ENCODE measurements at places on chromosomes 7 and 10.
A peak's percentile ranks its signal among the peaks of the same experiment; 100 is the strongest.

GRCh38 chr7:21154614-21155013 is 273.3 kb upstream of the SP4 start:
- no peak for DNase-seq

- DNase-seq, result no peak
Measured at GRCh38 chr10:60797200-60797599, 18.9 kb downstream of the CDK1 start.

DNA sequence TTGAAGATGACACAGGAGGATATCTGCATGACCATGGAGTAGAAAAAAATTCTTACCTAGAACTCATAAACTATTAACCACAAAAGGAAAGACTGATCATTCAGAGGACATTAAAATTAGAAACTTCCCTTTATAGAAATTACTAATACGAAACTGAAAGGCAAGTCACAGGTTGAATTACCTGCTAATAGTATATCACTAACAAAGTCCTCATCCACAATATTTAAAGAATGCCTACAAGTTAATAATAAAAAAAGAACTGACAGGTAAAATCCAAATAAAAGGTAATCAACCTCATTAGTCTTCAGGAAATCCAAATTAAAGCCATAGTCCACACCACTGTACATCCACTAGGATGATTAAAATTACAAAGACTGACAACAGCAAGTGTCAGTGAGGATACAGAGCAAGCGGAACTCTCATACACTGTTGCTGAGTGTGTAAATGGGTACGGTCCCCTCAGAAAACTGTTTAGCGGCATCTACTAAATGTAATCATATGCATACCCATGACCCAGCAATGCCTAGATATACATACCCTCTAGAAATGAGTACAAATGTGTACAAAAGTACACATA is 71.2 kb downstream of the ARHGAP21 start:
- DNase-seq, result peak; percentile 48

- DNase-seq, result no peak
Measured at GRCh38 chr7:78191475-78192079, 393.0 kb downstream of the PHTF2 start.

DNA sequence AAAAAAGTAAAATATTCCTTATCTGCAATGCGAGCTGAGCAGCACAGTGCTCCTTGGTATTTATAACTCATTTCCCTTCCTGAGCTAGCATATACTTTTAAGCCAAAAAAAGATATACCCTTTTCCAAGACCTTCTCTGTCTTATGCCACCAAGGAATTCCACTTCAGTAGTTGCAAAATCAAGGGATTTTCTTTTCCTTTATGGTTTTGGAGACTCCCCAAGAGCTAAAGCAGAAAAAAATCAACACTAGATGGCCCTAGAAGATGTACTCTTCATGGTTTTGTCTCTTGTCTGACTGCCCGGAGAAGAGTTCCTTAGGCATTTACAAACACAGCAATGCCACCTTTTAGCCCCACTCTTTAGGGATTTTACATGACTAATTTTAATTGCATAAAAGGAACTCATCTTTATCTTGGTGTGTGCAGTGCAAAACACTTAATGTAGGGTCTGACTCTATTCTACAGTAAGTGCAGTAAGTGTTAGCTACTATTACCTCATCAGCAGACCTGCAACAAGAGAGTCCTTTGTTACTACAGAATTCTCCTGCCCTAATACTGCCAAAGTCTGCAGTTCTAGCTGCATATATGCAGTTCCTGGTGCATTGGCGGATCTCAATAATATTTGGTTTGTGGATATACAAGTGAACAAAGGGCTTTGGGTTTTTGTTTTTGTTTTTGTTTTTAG is 443.3 kb downstream of the GFRA1 start:
- no peak for DNase-seq

DNA sequence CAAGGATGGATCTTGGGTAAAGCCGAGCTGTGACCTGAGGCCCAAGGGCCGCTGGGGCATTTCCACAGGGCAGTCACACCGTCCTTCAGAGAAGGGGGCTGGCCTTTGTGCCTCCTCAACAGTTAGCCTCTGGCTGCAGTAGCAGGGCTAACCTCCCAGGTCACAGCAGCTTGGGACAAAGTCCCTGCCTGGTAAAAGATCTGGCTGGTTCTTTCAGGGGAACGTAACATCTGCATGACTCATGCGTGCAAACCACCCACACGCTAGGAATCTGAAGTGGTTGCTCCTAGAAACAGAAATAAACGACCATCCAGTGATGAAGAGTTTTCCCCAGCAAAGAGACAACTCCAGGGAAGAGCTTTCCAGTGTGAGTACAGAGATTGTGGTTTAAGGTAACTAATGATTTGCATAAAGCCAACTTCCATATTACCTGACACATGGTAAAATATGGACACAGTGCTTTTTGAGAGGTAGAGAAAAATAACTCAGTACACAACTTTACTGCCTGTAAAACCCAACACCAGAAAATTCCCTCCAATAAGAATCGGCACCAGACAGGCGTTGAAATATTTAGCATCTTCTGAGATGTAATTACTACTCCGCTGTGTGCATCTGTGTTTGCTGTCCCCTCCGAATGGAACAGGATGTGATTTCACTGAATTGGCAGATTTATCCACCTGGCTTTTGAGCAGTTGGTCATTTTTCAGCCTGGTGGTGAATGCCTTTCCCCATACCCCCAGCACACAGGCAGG is 84.9 kb upstream of the ADRB1 start:
- DNase-seq, result peak; percentile 42

GRCh38 chr7:113649556-113649955 is 269.3 kb downstream of the PPP1R3A start:
- DNase-seq, result no peak

GRCh38 chr10:70722820-70723424 is 50.6 kb downstream of the ADAMTS14 start:
- no peak for DNase-seq

DNA sequence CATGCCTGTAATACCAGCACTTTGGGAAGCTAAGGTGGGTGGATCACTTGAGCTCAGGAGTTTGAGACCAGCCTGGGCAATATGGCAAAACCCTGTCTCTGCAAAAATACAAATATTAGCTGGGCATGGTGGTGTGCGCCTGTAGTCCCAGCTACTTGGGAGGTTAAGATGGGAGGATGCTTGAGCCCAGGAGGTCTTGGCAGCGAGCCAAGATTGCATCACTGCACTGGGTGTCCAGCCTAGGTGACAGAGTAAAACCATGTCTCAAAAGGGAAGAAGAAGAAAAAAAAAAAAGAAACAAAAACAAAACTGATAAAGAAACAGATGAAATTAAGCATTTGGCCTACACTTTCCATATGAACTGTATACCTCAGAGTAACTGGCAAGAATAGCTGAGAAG is 319.2 kb downstream of the PARD3 start:
- no peak for DNase-seq

- no peak for DNase-seq
Measured at GRCh38 chr10:98267069-98267893, 713 bp downstream of the LOXL4 start.

DNA sequence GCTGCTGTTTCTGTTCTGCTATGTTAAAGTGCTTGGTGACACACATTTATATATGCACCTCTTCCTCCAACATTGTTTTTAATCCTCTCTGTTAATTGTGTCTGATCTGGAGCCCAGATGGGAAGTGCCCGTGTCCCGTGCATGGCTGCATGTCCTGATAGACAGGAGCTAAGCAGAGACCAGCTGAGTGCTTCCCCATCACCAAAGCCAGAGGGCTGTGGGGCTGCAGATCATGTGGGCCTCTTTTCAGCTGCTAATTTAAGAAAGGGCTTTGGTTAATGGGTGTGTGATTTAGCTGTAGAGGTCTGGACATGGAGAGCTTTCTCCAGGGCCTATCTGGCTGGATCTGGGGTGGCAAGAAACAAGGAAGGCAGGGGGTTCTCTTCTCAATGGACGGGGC is 96.5 kb upstream of the NPS start:
- no peak for DNase-seq

DNA sequence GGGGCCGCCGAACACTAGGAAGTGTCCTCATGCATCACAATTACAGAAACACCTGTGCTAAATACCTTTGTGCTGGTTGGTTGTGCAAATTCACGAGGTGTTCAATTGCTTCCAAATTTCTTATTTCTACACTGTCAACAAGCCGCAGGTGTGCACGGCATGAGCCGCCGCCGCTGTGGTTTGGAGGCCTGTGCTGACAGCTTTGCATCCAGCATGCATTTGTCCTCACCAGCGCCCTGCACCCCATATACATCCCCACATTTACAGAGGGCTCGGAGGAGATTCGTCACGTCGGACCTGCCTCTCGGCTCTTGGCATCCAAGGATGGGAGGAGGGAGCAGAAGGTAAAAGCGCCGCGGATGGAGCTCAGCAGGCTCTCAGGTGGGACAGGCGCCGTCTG is 305.3 kb upstream of the MKI67 start:
- DNase-seq, result no peak

GRCh38 chr10:1217661-1218060 is 161.5 kb downstream of the WDR37 start:
- DNase-seq, result no peak

- peak; percentile 58 for DNase-seq
Measured at GRCh38 chr7:128398016-128398840, 11.6 kb downstream of the IMPDH1 start.

DNA sequence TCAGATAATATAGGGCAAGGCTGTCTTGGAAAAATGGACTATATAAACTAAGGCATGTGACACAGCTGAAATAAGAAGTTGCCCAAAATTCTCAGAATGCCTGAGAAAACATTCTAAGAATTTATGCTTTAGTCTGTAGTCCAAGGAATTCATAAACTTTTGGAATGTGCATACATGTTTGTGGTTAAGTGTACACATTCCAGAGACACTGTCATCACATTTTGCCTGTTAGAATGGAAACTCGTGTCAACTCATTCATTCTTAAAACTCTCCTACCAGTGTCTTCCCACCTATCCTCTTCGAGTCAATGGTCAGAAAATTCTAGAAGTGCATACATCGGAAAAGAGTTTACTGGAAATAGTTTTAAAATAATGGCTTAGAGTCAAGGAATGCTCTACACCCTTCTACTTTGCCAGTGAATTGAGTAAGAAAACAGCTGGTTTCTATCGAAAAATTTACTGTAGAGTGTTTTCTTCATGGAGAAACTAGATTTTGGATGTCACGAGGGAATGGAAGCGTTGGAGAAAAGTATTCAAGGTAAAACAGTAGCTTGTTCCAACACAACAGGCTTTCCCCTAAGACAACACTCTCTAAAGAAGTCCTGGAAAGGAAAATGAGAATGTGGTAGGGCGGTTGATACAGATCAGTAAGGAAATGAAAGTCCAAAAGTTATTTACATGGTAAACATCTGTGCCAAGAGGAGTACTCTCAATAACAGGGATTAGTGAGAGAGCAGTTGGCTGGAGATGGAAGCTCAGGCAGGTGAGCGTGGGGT is 1177.6 kb upstream of the C7orf33 start:
- no peak for DNase-seq

GRCh38 chr10:99693933-99694583 is 34.7 kb downstream of the ENTPD7 start:
- no peak for DNase-seq

GRCh38 chr10:130766071-130766470 is 545.5 kb downstream of the TCERG1L start:
- no peak for DNase-seq

DNA sequence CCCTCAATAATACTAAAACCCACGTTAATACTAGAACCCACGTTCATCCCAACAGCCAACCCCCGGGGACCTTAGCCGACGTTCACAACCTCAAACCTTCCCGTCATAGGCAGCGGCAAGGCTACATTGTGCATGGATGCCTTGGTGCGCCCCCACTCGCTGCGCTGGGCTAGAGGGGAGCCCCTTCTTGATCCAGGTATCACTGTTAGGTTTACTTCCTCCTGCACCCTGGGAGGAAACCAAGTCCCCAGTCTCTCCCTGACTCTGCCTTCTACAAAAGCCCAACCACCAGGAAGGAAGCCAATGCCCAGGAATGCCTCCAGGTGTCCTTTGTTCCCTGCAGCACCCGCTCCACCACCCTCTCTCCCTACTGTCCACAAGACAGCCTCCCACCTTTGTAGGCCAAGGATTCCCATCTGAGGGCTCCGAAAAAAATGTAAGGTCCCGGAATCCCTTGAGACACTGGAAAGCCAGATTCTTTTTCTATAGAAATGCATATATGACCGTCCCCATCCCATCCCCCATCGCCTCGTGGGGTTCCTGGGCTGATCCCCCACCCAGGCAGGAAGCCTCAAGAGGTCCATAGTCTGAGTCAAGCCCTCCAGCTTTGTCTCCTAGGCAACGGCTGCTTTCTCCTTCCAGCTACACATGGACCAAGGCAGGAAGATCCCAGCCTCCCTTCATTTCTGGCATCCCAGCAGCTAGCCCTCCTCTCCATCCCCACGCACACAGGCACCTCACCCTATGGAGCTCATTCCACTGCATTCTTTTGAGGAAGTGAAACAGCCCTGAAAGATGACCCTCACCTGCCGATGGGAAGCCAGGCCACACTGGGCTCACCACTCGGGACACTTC is 25.2 kb downstream of the CTBP2 start:
- no peak for DNase-seq

- no peak for DNase-seq
Measured at GRCh38 chr7:75813084-75813483, 522 bp downstream of the CCL24 start.

DNA sequence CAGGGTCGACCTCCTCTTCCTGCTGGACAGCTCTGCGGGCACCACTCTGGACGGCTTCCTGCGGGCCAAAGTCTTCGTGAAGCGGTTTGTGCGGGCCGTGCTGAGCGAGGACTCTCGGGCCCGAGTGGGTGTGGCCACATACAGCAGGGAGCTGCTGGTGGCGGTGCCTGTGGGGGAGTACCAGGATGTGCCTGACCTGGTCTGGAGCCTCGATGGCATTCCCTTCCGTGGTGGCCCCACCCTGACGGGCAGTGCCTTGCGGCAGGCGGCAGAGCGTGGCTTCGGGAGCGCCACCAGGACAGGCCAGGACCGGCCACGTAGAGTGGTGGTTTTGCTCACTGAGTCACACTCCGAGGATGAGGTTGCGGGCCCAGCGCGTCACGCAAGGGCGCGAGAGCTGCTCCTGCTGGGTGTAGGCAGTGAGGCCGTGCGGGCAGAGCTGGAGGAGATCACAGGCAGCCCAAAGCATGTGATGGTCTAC is 46.9 kb downstream of the VWA2 start:
- no peak for DNase-seq

DNA sequence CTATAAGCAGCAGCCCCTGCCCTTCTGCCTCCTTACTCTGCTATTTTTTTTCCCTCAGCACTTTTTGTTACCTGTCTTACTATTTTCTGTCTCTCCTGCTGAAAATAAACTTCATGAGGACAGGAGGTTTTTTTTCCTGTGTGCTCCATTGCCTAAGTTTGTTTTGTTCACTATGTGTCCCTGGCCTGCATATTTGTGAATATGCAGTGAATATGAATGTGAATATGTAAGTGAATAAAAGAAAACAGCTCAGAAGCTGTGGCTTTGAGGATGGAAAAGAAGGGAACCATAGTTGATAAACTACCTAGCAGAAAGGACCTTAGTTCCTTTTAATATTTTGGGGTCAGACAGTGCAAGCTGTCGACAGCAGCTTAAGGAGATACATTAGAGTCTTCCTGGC is 34.9 kb downstream of the PCBD1 start:
- DNase-seq, result no peak

- DNase-seq, result no peak
Measured at GRCh38 chr7:40536421-40536820, 401.6 kb downstream of the SUGCT start.
